Left kidney (tissue), 8 donors: ENCODE measurements at places on chromosomes 16 and 17. TPM values are rescaled to one million over a fixed set of nuclear protein-coding genes. Genes with fewer than 3 reads are reported as not detected.

The TEKT5 gene
- polyA plus RNA-seq = not detected

The GAA gene
- polyA plus RNA-seq = 33.3 TPM

The CDH13 gene
- polyA plus RNA-seq = 8.7 TPM

The TBC1D3C gene
- not detected for polyA plus RNA-seq

The LCMT1 gene
- 78.1 TPM for polyA plus RNA-seq

The PRSS8 gene
- polyA plus RNA-seq = 54.4 TPM
